ENCODE measurements at places on chromosomes 7 and 10.

DNA sequence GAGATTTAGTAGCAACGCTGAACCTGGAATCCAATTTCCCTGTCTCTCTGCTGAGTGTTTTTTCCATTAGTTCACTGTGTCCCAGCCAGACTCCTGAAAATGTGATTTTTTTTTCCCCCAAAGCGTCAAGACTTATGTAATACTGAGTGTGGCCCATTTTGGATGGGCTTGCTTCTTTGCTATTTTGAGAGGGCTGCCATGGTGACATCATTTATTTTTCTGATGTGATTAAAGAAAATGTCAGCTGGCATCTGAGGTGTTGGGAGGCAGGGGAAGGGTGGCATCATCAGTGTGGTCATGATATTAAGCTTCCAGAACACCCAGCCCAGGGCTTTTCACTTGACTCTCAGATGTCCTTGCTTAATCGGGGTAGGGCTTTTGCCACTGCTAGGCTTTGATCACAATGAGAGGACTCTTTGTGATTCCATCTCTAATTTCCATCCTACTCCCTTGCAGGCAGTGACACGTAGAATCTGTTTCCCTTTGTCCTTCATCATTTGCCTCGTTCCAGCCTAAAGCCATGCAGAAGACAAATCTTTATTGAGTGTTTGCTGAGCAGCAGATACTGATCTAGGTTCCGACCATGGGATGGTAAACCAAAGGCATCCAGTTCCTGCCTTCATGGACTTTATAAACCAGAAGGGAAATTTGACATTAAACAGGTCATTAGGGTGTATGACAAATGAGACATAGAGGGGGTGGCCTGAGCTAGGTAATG lies 7.4 kb downstream of the ZNF365 start:
- no peak for DNase-seq

DNA sequence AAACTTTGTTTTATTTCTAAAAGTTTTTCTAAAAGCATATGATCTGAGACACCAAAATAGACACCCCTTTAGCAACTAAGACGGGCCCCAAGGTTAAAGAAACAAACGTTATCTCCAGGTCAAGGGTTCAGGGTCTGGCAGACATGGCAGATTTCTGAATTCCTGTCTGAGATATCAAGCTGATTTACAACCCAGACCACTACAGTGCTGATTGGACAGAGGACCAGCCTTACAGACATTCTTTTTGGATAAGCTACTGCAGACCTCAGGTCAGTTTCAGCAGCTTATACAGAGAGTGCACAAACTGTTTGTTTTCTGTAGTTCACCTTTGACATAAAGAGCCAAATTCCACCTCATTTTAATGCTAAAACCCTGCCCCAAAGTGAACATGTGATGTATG lies 34.8 kb downstream of the SVOPL start:
- no peak for DNase-seq

GRCh38 chr7:150390205-150390604 lies 11.1 kb downstream of the ZNF775 start:
- no peak for DNase-seq

DNA sequence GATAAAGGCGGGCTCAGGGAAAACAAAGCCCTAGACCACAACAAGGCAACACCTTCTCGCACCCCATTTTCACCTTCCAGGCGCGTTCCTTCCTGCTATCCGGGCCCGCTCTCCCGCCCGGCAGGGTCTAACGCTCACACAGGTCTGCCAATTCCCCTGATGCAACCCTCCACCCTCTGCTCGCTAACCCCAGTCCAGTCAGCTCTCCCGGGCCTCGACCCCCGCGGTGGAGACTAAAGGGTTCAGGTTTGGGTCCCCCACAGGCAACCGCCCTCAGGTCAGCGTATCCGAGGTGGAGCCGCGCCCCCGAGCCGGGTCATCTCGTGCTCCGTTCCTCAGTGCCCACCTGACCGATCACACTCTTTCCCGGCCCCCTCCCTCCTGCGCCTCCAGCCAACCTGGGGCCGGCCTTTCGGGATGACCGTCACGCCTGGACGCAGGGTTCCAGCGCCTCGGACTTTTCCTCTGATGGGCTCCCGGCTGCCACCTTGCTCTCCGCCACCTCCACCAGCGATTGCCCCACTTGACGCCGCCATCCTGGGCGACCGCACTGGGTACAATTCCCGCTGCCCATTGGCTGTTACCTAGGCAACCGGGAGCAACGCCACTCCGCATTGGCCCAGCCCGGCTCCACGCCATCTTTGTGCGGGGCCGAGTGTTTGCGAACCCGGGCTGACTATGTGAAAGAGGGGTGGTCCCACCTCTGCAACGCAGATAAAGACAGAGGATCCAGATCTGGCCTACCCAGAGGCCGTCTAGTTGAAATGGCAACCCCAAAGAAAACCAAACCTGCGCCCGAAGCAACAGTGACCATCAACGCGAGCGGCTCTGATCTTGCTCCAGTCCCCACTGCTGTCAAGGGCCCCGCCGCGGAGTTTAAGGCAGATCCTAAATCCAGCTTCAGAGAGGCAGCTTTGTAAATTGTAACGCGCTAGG lies at the start of gene MORN4:
TSS of gene MORN4 (minus strand) at position 552 of the 936 bp plus-strand sequence. CDS start 13,847 bp downstream, outside the sequence.
- DNase-seq, result peak; percentile 83

- no peak for DNase-seq
Measured at GRCh38 chr7:30938435-30939316, 25.1 kb upstream of the GHRHR start.

DNA sequence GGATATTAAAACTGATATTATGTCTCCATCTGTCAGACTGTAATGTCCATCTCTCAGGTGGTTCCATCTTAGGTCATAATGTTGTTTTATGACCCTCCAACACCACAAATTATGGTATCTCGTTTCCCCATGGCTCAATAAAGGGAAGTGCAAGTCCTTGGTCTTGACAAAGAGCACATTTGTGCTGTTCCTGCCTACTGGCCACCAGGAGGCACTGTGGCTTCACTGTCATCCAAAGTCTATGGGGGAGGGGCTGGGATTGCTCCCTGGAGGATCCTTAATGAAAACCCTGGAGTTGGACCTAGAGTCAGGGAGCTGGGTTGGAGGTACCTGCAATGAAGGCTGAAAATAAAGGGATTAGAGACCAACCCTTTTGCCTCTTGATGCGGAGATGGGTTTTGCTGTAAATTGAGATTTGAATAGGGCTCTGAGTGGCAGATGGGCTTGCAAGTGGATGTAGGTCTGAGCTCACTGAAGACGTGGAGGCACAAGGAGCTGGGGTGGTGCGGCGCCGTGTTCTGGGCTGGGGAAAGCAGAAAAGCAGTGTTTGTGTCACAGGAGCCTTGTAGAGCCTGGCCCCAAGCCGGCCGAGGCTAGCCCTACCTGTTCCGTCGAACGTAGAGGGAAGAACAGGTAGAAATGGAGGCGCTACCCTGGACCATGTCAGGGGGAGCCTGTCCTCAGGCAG lies 180.5 kb upstream of the PRSS58 start:
- no peak for DNase-seq

DNA sequence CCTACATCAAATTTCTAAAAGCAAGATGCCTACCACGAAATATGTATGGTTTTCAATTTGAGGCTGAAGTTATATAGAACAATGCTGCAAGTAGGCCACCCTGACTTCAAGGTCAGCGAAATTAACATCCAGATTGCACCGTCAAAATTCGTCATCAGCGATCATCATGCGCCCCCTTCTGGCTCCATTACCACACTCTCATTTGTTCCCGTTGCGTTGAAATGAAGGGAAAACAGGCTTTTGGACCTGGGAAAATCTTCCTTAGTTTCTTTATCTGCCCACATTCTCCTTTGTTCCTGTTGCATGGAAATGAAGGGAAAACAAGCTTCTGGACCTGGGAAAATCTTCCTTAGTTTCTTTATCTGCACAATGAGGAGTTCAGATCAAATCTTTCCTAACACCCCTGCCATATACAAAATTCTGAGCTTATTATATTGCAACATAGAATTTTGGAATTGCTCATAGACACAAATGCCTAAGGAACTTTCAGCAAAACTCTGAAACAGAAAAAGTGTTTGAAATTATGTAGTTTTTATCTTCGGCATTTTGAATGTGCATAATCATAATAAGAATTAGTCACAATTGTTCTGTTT lies 98.2 kb upstream of the PRKCQ start:
- DNase-seq, result peak; percentile 27

DNA sequence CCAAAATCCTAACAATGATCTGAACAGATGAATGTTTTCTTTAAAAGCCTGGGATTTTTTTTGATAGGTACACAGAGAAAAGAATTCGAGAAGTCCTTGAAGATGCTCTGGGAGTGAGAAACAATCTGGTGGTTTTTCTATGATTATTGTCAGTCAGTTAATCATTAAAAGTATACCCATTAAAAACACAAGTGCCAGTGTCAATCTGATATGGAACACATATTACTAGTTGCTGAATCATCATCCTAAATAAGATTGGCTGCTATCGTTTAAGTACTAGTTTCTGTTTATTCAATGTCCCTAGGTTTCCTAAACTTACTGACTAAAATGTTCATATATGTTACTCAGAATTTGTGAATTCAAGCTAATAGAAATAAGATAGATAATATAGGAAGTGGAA lies 16.1 kb downstream of the COL28A1 start:
- DNase-seq, result no peak

- DNase-seq, result no peak
Measured at GRCh38 chr10:59877191-59877671, 29.1 kb downstream of the CCDC6 start.

GRCh38 chr7:141184532-141185190 lies 110.8 kb downstream of the TMEM178B start:
- DNase-seq, result no peak

DNA sequence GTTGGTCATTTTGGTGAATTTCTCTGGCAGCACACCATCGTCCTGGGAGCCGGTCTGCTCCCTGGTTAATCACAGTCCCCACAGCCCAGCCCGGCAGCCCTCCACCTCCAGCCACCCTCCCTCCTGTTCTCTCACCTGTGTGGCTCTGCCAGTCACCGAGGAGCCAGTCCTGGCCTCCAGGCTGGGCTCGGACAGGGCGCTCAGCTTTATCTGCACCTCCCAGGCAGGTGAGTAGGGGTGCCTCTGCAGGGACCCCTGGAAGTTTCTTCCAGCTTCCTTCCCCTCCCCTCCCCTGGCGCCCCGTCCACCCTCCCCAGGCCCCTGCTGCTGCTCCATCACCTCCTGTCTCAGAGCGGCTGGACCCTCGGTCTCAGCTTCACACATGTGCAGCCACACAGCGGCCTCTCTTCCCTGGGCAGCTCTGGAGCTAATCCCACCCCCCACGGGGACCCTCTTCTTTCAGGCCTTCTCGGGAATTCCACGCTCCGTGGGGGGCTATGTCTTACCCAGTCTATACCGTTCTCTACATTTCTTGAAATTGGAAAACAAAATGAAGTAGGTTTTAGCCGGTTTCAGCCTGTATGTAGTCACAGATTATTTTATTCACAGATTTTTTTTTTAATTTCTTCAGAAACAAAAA lies 213.9 kb upstream of the PPP2R2D start:
- DNase-seq, result no peak

- no peak for DNase-seq
Measured at GRCh38 chr10:44930904-44931620, 19.9 kb downstream of the TMEM72 start.

DNA sequence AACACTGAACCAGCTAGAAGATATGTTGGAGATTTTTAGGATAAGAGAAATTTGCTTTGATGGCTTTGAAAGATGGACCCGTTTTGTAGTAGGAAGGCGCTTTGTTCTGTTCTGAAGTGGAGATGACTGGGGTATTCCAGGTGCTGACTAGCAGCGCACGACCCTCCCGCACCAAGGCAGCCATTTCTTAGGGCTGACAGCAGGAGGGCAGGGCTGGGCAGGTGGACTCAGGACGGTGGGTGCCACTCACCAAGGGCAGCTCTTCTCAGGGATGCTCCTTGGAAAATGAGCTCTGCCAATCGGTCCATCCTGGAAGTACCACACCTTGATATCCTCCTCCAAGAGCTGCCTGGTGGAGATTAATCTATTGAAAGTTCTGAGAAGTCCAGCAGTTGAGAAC lies 463.6 kb upstream of the FOXK1 start:
- no peak for DNase-seq

DNA sequence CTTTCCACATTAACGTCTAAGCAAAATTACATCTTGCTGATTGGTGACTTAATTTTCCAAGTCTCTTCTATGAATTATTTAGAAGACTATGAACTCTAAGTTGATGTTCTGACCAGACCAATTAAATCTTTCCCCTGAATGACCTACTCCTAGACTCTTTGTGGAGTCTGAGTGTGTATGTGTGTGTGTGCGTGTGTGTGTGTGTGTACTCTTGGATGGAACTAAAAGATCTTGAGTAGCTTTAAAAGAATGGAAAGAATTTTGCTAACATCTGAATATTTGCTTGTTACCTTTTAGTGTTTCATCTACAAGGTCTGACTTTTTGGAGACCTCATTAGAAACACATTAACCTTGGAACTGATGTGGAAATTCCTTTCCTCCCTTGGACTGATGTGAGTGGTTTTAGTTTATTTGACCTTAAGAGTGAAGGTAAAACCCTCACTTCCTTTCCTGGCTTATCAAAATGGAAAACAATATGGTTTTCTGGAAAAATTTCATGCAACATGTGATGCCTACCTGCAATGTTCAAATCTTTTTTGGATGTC lies 257.1 kb downstream of the GATA3 start:
- no peak for DNase-seq

GRCh38 chr7:155356323-155357105 lies 58.8 kb downstream of the INSIG1 start:
- no peak for DNase-seq

DNA sequence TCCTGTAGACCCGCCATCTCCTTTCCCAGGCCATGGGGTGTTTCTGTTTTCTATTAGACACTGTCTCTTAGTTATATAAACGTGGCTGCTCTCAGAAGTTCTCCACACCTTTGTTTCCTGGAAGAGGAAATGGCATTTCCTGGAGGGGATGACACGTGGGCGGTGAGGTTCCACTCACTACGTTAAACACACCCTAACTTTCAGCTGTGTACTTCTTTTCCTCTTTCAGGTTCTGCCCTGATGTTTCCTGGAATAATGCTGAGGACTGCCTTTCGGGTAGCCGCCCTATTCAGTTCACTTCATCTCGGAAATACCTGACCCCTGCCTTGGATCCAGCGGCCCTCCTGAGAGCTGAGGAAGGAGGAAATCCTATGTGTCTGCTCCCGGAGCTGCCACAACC lies 3.4 kb upstream of the PRKCQ start:
- peak; percentile 42 for DNase-seq

DNA sequence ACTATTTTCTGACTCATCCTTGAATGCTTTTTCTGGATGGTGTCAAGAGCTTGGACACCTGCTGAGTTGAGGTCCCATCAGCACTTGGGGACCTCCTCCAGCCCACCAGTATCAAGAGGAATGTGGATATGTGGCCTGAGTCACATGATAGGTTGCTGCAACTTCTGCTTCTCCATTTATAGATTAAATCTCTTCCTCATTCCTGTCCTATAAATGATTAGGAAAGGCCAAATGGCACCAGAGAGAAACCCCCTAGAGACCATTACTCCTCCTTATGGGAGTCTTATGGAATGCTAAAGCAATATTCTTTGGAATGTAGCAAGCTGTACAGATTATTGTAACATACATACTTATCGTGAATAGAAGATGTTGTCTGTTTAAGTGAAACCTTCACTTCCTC lies 85.6 kb downstream of the NEUROD6 start:
- no peak for DNase-seq

Data from stimulated activated CD4-positive, alpha-beta T cell treated with anti-CD3 and anti-CD28 coated beads, Interleukin-1b, Interleukin-23, amount 100 ng/mL, for 1 hour (primary cell).